NCI-H526 (cell line): ENCODE measurements at places on chromosomes 6 and 20.

GRCh38 chr6:116512111-116512559 lies 696 bp downstream of the CALHM5 start:
- no peak for DNase-seq

DNA sequence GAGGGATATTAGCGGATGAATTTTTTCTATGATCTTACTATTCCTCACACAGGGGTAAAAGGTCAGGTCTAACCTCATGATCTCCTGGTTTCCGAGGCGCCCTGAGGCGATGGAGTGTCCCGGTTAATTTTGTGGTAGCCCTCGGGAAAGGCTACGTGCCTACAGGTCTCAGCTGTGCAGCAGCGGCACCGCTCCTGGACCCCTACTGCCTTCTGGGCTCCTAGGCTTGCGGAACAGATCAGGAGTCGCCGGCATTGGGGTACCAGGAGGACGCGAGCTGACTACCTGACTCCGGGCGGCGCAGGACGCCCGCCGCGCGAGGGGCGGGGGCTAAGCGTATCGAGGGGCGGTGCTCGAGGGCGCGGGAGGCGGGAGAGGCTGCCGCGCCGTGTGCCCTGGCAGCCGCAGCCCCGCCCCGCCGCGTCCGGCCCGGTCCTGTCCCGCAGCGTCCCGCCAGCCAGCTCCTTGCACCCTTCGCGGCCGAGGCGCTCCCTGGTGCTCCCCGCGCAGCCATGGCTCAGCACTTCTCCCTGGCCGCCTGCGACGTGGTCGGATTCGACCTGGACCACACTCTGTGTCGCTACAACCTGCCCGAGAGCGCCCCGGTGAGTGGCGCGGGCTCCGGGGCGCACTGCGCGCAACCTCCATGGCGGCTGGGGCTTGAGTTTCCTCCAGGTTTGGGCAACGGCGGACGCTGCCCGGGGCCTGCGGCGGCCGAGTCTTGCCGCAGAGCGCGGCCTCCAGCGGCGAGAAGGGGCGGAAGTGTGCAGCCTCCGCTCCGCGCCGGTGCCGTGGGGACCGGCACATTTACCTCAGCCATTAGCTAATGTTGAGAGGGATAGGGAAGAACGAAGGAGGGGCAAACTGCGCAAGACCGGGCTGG lies at the start of gene NT5DC1:
TSS of gene NT5DC1 (plus strand) at position 435 of the 883 bp plus-strand sequence. CDS start at position 513, 78 bp downstream.
- DNase-seq, result peak; percentile 92

- no peak for DNase-seq
Observed at GRCh38 chr6:5626727-5627426, 365.6 kb downstream of the FARS2 start.

GRCh38 chr6:99130897-99131873 lies 183.4 kb upstream of the FBXL4 start:
- no peak for DNase-seq

DNA sequence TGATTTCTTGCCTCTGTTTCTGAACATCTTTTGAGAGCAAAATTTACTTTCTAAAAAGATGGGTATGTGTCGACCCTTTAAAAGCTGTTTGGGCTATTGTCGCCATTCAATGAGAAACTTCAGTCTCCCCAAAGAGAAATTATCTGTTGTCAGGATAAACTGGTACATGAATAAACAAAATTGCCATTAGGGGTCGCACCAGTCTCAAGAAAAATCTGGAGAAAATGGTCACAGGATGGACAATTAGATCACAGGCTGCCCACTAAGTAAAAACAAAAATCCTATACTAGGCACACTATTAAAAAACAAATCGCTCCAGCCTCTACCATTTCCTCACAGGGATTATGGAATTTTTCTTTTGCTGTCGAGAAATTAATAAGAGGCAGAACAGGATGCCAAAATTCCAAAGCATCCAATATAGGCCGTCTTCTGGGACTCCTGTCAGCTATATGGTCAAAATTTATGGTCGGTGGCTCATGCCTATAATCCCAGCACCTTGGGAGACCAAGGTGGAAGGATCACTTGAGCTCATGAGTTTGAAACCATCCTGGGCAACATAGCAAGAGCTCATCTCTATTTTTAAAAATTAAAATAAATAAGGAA lies 5.5 kb upstream of the HLA-E start:
- peak; percentile 64 for DNase-seq

DNA sequence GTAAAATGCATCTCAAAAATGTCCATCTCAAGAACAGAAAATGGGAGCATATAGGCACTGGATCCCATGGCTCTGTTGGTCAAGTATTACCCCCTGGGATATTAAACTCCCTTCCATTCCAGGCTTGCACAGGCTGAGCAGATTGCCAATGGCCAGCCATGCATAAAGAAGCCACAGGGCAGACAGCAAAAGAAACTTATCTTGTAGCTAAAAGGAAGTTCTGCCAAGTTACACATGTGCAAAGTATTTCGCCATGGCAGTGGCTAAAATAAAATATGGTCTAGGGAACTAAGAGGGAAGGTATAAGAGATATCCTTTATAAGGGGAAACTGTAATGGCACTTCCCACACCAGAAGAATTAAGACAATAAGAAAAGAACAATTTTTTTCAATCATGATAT lies 415.6 kb upstream of the BTBD3 start:
- no peak for DNase-seq

- no peak for DNase-seq
Observed at GRCh38 chr6:10278746-10279145, 136.1 kb downstream of the TFAP2A start.

DNA sequence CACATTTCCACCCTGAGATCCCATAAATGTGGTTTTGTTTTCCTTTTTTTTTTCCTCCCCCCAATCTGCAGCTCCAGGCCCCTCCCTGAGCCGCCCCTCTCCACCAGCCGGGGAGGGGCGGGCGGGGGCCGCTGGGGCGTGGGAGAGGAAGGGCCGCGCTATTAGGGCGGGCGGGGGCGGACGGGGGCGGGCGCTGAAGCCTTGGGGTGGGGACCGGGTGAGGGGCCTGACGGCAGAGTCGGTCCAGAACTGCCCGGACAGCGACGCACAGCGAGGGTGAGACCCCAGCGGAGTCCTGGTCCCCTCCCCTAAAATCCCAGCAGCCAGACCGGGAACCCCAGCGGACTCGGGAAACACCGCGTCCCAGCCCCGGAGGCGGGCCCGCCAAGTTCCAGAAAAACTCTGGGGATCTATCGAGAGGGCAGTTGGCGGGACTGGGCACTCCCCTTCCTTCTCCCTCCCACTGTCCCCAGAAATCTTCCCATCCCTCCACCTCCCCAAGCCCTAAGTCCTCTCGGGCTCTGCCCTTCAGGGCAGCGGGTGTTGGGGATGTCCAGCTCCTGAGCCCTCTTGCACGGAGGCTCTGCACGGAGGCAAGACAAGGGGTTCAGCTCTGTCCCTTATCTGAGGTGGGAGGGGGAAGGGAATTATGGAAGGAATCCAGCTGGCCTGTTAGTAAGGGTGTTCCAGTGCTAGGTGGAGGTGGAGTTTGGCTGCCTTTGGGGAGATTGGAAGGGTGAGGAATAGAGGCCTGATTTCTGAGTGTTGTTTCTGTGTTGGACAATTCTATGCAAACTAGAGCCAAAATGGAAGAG lies at the start of gene PRICKLE4:
TSS of gene PRICKLE4 (plus strand) at position 232 of the 815 bp plus-strand sequence. CDS start 2,692 bp downstream, outside the sequence.
- DNase-seq, result no peak

- DNase-seq, result no peak
Observed at GRCh38 chr6:132919045-132919860, 104.9 kb downstream of the RPS12 start.

GRCh38 chr6:20631549-20631924 lies 97.3 kb downstream of the CDKAL1 start:
- no peak for DNase-seq

DNA sequence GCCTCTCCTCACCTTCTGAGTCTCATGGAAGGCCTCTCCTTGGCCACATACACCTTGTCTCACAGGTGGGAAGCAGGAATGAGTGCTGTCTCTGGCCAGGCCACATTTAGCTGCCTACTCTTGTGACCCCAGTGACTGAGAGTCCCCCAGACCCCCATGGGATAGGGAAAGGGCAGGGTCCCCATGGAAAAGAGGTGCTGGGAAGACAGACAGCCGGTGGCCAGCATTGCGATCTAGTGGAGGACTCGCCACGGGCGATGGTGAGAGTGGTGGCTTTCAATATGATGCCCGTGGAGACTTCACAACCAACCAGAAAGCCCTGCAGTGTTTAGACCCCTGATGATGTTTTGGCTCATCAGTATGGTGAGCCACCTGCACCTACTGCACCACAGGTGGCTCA lies 19.8 kb downstream of the MANBAL start:
- DNase-seq, result no peak

GRCh38 chr6:169188475-169188874 lies 65.2 kb downstream of the THBS2 start:
- no peak for DNase-seq

GRCh38 chr20:21075471-21075870 lies 30.7 kb downstream of the LINC00237 start:
- DNase-seq, result no peak

GRCh38 chr6:143408151-143408786 lies 42.2 kb downstream of the ADAT2 start:
- no peak for DNase-seq

- no peak for DNase-seq
Observed at GRCh38 chr6:82612475-82613039, 248.9 kb downstream of the TPBG start.

GRCh38 chr6:43091020-43091419 lies 14.9 kb downstream of the PTK7 start:
- no peak for DNase-seq

DNA sequence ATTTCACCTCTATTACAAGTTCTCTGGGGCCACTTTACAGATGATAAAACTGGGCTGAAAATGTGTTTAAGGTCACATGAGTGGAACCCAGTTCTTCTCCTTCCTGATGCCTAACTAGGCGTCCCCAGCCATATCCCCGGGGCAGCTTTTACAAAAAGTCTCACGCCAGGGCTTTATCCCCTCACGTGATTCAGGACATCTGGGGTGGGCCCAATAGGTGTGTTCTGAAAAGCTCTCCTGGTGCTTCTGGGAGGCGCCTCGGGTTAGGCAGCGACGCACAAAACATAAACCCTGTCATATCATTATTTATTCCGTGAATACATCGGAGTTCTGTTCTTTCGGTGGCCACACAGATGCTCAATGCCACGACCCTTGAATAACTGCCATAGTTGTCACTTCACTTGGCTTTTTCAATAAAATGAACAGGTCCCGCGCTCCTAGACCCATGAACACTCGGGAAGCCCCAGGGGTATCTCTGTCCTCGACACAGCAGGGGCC lies 32.1 kb downstream of the SF3B5 start:
- DNase-seq, result peak; percentile 53

- no peak for DNase-seq
Observed at GRCh38 chr6:6649824-6650349, 61.4 kb downstream of the LY86 start.

DNA sequence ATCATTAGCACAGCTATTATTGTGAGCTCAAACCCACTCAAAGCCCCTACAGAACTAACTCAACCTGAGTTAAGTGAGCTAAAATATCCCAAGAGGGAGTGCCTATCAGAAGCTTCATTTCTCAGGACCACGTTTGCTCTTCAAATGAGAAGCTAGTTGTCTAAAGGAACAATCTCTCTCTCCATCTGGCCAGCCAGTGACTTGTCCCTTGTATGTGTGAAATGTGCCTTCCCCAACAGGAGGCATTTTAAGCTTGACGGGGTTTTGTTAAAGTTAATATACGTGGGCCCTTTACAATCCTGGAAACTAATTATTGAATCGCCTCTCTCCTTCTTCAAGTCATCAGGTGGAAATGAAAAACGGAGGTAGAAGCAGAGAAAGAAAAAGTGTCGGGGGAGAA lies 62.0 kb downstream of the TRERF1 start:
- no peak for DNase-seq

GRCh38 chr6:17998003-17998402 lies 10.6 kb upstream of the KIF13A start:
- DNase-seq, result no peak

DNA sequence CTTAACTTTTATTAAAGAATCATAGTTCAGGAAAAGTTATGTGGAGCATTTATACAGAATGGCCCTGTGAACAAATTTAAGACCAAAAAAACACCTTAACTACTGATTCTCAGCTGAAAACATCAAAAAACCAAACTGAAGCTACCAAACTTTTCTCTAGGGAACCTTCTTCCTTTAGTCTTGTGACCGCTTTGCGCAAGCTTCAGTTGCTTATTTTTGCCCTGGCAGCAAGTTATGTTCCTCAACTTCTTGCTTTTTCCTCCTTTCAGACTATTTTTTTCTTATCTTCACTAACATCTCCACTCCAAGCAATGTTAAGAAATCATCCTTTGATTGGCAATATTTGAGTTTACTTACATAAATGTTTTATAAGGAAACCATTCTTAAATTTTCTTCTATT lies 100.1 kb downstream of the MYB start:
- DNase-seq, result no peak

DNA sequence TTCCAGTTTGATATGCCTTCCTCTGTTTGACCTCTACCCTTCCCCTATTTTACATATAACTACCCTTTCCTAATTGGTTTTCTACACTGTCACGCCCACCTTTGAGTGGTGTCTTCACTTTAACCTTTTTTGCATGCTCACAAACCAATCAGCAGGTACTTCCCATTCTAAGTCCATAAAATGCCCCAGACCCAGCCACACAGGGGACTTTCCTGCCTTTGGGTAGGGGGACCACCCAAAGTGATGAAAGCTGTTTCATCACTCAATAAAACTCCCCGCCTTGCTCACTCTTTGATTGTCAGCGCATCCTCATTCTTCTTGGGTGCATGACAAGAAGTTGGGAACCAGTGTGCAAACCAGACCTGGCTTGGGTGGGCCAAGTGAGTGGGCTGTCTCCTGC lies 20.5 kb upstream of the SNRPC start:
- no peak for DNase-seq

DNA sequence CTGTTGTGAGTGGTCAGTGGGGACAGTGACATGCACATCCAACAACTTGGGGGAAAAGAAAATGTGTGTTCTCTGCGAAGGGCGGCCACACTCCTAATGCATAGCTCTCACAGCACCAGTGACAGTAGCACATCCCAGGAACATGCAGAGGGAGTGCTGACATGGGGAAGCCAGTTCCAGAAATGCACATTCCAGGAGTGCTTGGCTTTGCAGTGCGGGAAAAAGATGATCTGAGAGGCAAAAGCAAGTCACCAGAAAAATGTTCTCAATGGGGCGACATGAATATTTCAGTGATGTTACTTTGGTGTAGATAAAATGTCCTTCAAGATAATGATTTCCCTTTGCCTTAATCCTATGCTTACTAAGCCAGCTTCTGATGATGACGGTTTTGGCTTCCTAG lies 42.9 kb upstream of the PDE10A start:
- no peak for DNase-seq

GRCh38 chr6:140847262-140847645 lies 1285.5 kb upstream of the GJE1 start:
- DNase-seq, result no peak

- DNase-seq, result no peak
Observed at GRCh38 chr6:100084316-100084990, 90.4 kb upstream of the MCHR2 start.

DNA sequence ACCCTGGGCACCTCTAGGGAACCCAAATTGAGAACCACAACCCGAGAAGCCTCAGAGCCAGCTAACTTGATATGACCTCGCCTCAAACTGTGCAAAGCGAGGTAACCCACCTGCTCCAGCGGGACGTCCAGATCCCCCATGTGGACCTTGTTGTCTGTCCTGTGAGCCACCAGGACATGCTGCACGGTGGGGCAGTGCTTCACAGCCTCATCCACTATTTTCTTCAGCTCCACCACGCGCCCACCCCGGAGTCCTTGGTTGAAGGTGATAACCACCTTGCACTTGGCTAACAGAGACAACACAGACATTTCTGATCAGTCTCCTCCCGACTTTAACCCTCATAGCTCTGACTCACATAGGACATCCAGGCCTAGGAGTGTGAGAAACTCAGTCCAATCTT lies 30.8 kb upstream of the APMAP start:
- DNase-seq, result no peak

GRCh38 chr6:170017603-170018320 lies 266.3 kb downstream of the ERMARD start:
- DNase-seq, result no peak
